ENCODE measurements at places on chromosomes 6 and 20.
A peak's percentile ranks its signal among the peaks of the same experiment; 100 is the strongest.

DNA sequence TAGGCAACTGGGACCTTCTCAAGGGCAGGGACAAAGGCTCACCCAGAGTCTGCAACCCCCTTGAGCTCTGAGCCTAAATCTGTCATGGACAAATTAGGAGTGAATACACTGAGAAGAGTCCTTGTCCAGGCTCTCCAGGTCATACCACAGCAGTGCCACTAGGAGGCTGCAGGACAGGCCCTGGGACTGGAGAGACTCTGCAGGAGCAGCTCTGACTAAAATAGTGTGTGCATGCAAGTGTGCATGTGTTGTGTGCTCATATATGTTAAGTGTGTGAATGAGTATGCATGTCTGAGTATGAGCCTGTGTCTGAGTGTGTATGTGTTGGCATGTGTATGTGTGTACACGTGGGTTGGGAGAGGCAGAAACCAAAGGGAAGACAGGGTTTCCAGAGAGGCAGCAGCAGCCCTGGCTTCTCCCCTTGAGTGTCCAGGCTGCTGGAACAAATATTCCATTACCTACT is 27.1 kb downstream of the MRPL14 start:
- DNase-seq = no peak

- DNase-seq = no peak
Measured at GRCh38 chr6:138966870-138967269, 21.2 kb downstream of the REPS1 start.

GRCh38 chr6:161835500-161836215 is 561.8 kb upstream of the AGPAT4 start:
- DNase-seq = no peak

DNA sequence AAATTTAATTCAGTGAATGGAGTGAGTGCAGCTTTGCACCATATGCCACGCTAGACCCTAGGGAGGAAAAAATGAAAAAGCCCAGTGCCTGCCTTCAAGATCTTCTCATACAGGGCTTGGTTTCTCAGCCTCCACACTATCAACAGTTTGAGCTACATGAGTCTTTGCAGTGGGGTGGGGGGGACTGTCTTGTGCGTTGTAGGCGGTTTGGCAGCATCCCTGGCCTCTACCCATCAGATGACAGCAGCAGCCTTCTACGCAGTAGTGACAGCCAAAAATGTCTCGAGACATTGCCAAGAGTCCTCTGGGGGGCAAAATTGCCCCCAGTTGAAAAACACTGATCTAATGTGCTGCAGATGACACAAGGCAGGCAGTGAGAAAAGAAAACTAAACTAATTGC is 6.2 kb downstream of the CDH22 start:
- no peak for DNase-seq

DNA sequence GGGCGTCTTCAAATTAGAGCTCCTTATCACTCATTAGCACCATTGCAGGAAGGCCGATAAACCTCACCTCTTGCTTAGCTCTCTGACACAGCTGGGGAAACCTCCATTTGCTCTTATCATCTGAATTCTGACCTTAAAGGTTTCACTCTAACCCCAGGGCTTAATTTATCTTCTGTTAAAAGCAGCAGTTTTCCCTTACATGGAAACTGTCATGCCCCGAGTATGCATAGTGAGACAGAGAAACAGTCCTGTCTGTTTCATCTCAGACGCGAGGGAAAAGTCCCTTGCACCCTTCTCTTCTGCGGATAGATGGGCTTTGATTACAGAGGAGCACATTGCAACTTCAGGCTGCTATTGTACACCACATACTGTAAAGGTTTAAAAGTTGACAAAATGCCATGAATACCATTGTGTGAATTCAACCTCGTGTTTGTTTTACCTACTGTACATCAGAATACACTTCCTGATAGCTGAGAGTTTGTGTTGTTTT is 191.5 kb upstream of the BMP2 start:
- no peak for DNase-seq

- no peak for DNase-seq
Measured at GRCh38 chr6:142819603-142820337, 125.2 kb downstream of the HIVEP2 start.

DNA sequence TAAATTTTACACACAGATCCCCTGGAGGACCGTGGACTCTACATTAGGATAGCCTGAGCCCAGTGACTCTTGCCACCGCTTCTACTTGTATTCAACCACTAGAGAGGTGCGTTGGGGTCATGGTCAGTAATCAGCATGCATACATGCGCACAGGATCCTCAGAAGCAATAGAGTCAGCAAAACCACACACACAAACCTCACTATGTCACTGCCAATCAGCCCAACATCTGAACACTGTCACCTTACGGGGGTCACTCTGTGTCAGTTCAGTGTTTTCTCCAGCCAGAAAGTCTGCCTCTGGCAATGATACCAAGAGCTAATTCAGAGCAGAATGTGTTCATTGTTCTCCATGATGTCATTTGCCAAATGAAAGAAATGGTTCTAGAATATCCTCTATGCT is 225.3 kb downstream of the KHDC1L start:
- no peak for DNase-seq

GRCh38 chr20:59992526-59993084 is 34.4 kb downstream of the CDH26 start:
- DNase-seq = no peak

DNA sequence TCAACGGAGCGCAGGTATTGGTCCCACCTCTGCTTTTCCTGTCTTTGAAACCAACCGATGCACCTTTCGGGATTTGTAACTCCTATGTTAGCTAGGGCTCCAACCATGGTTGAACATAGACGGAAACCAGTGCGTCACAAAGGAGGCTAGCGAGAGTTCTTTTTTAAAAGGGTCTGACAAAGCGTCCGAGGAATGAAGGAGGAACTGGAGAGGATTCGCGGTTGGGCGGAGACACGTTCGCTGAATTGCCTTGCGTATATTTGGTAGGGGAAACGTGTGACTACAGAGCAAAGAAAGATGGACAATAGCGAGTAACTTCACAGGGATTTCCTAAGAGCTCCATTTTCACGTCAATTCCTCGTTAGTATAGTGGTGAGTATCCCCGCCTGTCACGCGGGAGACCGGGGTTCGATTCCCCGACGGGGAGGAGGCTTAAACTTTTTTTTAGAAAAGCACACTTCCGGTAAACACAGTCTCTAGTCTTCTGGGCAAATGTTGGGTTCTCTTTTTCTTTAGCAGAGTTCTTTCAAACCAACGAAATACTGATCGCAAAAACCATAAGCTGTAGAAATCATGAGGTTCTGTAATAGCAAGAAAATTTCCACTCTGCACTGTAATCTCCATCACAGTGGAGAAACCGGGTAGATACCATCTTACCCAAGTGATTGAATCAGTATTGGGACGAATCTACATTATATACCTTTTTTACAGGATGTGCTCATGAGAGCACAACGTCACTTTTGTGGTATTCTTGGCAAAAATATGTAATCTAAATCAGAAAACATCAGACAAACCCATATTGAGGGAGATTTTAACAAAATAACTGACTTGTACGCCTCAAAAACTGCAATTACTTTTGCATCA is 6.6 kb upstream of the ZNF184 start:
- DNase-seq = peak; percentile 95

DNA sequence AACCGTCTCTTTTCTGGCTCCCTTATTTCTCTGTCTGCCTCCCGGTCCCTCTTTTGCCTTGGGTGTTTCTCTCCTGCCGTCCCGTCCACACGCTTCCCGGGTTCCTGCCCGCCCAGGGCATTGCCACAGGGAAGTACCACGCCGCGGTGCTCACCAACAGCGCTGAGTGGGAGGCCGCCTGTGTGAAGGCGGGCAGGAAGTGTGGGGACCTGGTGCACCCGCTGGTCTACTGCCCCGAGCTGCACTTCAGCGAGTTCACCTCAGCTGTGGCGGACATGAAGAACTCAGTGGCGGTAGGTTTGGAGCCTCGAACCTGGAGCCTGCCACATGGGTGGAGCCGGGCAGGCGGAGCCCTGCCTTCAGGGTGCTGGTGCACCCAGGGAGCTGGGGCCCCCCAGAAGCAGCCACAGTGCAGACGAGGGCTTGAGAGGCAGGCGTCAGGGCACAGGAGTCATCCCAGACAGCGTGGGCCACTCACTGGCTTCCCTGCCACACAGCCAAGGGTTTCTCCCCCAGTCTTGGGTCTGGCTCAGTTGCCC is 21.3 kb downstream of the NPEPL1 start:
- DNase-seq = no peak

DNA sequence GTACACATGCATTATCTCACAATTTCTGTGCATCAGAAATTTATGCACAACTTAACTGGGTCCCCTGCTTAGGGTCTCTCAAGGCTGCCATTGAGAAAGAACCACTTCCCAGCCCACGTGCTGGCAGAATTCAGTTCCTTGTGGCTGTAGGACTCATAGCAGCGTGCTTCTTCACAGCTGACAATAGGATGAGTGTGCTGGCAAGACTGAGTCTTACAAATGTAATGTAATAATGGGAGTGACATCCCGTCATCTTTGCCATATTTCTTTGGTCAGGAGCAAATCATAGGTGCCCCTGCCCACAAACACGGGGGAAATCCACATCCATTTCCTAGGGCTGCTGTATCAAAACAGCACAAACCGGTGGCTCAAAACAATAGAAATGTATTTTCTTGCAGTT is 77.4 kb downstream of the FIG4 start:
- no peak for DNase-seq

- DNase-seq = no peak
Measured at GRCh38 chr20:49916146-49917002, 1.0 kb upstream of the SPATA2 start.

DNA sequence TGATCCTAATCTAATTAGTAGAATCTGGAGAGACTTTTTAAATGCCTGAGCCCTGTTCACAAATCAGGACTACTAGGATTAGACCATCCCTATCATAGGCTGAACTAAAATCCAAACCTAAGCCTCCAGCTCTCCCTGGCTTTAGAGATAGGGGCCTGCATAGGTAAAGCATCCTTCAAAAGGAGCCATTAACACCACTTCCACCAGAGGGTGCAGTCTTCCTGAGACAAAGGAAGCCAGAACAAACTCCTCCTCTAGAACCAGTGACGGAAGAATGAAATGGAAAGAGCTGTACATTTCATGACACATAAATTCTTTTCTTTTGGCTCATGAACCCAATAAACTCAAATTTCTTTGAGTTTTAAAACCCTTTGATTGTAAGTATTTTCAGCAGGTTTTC is 291.2 kb upstream of the ADGRB3 start:
- DNase-seq = no peak

GRCh38 chr6:166157930-166158617 is 9.6 kb downstream of the TBXT start:
- no peak for DNase-seq

- no peak for DNase-seq
Measured at GRCh38 chr6:105189026-105189820, 9.4 kb upstream of the POPDC3 start.

- no peak for DNase-seq
Measured at GRCh38 chr6:32974016-32974333, 5.6 kb downstream of the BRD2 start.

- no peak for DNase-seq
Measured at GRCh38 chr6:150565945-150566344, 33.7 kb upstream of the PLEKHG1 start.

- no peak for DNase-seq
Measured at GRCh38 chr20:43191143-43191542, 1.4 kb upstream of the PTPRT start.

DNA sequence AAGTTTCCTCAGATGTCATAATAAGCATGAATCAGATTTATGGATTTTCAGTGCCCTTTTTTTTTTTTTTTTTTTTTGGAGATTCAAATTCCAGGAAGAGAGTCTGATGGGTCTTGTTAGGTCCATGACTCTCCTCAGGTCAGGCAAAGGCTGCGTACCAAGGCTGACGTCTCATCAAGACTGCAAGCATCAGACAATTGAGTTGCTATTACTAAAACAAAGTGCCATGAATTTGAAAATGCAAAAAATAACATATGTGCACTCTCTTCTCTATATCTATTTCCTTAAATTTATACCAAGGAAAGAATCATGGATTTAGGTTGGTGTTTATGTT is 134.7 kb downstream of the FAM83B start:
- DNase-seq = no peak

GRCh38 chr6:113488812-113489685 is 368.1 kb upstream of the MARCKS start:
- DNase-seq = no peak

DNA sequence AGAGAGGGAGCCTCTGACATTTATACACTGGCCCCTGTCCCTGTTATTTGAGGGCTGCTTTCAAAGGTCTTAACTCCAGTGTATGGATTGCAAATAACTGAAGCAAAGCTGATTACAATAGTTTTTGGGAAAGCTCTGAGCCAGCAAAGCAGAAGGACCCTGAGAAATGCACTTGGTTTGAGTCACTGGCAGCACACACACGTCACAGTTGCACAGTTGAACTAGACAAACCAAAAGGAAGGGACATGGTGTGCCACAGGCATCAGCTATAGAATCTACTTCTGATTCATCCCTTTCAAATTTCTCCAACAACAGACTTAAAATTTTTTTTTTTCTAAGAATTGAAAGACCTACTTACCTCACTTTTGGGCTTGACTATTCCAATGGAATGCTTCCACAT is 56.4 kb downstream of the SNRNP48 start:
- DNase-seq = no peak

DNA sequence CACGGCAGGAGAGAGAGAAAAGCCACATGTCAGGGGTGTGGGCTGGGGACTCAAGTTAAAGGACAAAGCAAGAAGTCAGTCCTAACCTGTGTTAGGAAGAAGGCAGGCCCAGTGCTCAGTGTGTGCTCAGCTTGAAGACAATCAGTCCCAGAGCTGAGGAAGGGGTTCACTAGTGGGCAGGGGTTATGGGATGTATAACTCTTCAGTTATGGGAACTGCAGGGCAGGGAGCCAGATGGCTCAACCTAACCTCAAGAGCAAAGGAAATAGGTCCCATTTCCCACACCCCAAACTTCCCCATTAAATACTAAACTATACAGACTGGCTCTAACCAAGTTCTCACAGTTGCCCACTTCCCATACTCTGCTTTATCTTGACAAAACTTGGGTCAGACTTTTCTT is 7.4 kb upstream of the SSTR4 start:
- DNase-seq = no peak

DNA sequence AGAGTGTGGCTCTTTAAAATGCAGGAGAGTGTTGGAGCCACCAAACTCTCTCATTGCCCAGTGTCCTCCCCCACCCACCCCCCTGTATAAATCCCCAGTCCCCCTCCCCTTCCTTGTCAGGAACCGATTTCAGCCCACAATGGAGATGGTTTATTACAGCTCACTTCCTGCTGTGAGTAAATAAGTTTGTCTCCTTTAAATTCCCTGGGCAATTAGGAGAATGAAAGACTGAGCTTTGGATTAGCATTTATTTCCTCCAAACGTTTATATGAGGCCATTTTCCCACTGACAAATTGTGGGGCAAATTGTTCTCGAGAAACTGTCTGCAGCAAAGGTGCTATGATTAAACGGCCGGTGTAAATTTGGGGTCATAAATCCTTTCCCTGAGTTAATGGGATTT is 128.8 kb downstream of the DHX35 start:
- DNase-seq = no peak

DNA sequence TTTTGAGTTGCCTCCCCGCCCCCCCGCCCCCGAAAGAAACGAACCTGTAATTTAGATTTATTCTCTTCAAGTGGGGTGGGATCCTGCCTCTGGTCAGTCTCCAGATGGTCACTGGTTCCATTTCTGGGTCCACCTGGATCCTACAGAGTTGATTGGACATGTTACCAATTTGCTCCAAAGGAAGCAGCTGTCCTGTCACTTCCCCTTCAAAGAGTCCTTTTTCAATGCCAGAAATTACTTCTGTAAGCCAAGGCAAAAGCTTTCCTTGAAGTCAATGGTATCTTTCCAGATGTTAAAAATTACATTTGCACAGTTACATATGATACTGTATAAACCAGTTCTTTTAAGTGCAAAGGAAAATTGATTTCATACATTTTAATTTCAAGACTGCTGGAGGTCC is 12.0 kb upstream of the ANKRD60 start:
- DNase-seq = no peak
